ENCODE measurements at places on chromosomes 4 and X. TPM values are rescaled to one million over a fixed set of nuclear protein-coding genes. Genes with fewer than 3 reads are reported as not detected.

DNA sequence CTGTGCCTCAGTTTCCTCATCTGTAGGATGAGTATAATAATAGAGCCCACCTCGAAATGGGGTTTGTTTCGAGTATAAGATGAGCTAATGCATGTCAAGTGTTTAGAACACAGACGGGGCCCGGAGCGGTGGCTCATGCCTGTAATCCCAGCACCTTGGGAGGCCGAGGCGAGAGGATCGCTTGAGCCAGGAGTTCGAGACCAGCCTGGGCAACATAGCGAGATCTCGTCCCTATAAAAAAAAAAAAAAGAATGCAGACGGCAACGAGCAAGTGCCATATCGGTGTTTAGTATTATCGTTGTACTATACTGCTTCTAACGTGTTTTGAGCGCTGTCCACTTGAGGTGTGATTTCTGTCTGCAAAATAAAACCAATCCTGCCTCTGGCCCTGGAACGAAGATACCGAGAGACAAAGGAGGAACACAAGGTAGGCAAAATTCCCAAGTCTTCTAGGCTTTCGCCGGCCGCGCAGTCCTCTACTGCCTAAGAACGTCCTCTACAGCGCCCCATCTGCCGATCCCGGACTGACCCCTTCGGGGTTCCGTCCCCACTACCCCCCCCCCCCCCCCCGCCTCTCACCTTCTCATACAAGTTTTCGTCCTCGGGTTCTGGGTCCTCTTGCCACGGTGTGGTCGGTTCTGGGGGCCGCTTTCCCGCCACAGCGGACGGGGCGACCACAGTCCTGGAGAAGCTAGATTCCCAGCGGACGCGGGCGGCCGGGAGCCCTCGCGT, 442 bp downstream of the NDUFB11 start:
- DNase-seq: no peak

DNA sequence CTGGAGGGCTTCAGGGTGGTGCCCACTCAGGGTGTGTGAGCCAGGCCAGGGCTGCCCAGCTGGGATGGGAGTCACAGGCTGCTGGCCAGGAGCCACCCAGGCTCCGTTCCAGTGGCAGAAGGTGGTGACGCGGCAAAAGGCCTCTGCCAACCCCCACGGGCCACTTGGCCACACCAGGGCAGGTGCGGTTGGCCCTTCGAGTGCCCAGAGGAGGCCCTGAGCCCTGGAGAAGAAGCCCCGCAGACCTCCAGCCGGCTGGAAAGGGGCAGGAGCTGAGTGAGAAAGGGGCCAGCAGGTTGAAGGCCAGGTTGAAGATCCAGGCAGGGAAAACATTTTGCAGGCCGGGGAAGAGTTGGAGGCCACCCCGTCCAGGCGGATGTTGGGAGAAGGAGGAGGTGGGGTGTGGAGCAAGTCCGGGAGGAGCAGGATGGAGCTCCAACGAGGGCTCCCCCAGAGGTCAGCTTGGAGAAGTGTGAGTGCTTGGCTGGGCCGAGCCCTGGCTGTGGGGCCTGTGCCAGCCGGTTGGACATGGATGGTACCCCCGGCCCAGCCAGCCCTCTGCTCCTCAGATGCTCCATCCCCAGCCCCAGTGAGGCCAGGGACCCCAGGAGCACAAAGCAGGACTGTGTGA, 2.8 kb upstream of the CPLX1 start:
- peak; percentile 64 for DNase-seq

DNA sequence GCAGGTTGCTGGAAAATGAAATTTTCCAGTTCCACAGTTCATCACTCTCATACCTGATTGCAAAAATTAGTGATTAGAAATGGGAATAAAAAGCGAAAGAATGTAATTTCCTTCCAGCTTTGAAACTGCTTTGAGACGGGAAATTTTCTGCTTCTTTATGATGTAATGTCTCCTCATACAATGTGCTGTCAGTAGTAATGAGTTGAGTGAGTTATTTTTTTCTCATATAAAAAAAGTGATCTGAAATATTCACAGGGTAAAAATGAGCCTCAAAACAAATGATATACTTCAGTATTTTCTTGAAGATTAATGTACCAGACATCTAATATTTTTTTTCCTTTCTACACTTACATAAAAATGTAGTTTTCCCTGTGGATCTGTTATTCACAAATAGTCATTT, 179.1 kb upstream of the FAT4 start:
- DNase-seq: no peak

Gene RAB9B
- total RNA-seq: 33.9 TPM

- no peak for DNase-seq
Observed at GRCh38 chr4:111977419-111977965, 167.8 kb upstream of the FAM241A start.

GRCh38 chrX:149682031-149682430, 29.8 kb upstream of the MAGEA11 start:
- no peak for DNase-seq

Gene ITIH6
- not detected for total RNA-seq

- DNase-seq: no peak
Observed at GRCh38 chrX:13808865-13809264, 8.0 kb downstream of the GPM6B start.

GRCh38 chr4:138977524-138977923, 38.1 kb upstream of the NOCT start:
- DNase-seq: no peak

Gene FREM3
- total RNA-seq: not detected

DNA sequence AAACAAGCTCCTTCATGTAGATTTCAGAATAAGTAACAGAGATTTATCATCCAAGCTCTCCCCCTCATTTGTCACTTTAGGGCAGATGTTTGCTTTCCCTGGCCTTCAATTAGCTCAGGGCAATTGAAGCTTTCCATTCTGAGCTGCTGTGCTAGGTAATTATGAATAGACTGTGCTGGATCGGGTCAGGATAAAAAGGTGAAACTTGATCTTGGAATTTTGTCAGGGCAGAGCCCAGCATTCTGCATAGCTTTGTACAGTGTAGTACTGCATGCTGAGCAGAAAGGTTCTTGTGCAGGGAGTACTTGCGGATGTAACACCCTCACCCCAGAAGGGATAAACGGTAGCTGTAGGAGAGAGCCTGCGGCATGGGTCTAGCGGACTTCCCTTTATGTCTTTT, 64.0 kb upstream of the CLDN34 start:
- no peak for DNase-seq

DNA sequence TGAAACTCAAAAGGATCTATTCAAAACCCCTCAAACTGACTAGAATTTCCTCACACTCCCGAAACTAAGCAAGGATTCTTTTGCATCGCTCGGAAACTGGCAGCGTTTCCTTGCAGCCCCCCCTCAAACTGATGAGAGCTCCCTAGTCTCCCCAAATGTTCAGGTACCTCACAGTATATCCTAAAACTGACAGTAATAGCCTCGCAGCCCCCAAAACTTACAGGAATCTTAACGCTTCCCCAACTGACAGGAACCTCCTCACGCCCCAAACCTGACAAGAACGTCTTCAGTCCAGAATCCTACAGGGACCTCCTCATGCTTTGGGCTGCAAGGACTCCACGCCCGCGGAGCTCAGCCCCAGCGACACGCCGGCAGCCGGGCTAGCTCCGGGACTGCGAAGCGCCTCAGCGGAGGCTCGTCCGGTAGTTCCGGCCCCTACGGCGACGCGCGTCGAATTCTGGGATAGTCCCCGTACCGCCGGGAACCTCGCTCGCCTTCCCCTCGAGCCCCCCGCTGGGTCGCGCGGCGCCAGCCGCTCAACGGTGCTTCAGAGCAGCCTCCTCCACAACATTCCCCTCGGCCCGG, 640 bp downstream of the PHF8 start:
- no peak for DNase-seq

GRCh38 chr4:100510551-100510950, 7.3 kb downstream of the EMCN start:
- DNase-seq: no peak

Gene PABPC5
- 0.87 TPM for total RNA-seq

- peak; percentile 65 for DNase-seq
Observed at GRCh38 chr4:124018383-124019317, 622.1 kb downstream of the SPRY1 start.

DNA sequence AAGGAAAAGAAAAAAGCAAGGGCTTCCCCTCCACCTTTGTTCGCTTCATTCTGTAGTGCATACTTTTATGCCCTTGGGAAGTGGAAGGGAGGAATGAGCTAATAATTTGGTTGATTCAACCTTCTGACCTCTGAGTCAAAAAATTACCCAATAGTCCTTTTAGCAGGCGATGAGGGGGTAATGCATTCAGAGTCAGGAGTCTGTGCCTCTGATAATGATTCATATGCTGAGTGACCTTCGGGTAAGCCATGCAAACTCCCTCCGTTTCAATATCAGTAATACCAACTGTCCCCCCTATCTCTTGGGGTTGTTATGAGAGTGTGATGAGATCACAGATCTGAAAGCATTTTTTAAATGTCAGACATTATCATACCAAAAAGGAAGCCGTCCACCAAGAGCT, 41.6 kb upstream of the ACSL4 start:
- DNase-seq: no peak

Gene FMR1NB
- total RNA-seq: not detected

GRCh38 chr4:39613093-39613656, 25.5 kb downstream of the SMIM14 start:
- no peak for DNase-seq

- no peak for DNase-seq
Observed at GRCh38 chr4:127776620-127777019, 5.5 kb upstream of the HSPA4L start.

- no peak for DNase-seq
Observed at GRCh38 chrX:72387247-72387646, 81.5 kb upstream of the CITED1 start.

Gene SERTM2
- not detected for total RNA-seq

Gene MAGEA12
- not detected for total RNA-seq

DNA sequence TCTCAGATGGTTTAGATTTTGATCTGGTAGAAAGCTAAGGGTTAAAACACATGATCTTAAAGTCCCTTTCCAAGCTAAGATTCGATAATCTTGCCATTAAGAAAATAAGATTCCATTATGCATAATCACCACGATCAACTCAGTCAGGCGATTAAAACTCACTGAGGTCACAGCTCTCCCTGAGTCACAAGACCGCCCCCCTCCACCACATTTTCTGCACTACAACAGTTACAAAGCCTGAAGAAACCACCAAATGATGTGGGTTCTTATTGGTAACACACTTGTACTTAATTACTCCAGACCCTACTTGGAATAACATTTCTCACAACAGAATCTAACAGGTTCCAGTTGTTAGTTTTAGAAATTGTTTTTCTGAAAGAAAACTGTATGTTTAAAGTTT, 62.8 kb downstream of the SH3KBP1 start:
- no peak for DNase-seq

DNA sequence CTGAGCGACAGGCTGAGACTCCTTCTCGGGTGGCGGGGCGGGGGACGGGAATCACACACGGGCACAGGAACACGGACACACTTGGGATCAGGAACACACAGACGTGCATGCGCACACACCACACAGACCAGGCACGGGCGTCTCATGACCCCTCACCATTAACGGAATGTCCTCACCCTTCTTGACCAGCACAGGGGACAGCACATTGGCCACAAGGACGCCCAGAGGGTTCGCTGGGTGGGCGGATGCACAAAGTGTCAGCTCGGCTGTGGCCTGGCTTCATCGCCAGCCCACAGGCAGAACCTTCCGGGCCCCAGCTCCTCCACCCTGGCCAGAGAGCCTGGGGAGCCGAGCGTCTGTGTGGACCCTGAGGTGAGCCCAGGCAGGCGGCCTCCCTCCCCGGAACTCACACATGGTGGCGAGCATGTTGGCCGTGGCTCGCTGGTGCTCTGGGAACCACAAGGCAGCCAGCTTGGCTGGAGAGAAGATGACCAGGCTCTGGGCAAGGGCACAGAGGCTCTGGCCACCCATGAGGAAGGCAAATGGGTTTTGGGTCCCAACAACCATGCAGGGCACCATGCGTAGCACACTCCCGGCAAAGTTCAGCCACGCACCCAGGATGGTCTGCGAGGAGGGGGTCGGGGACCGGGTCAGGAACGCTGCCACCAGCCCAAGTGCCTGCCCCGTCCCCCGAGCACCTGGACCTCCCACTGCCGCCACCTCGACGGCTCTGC, 3.1 kb downstream of the SLC49A3 start:
- peak; percentile 44 for DNase-seq

GRCh38 chrX:72052415-72053090, 79.2 kb downstream of the RTL5 start:
- DNase-seq: no peak

Gene NEUROG2
- not detected for total RNA-seq

Gene CENPVL1
- not detected for total RNA-seq

GRCh38 chr4:80045786-80046185, 27.2 kb downstream of the ANTXR2 start:
- DNase-seq: no peak

- DNase-seq: no peak
Observed at GRCh38 chrX:45554736-45555135, 354.1 kb upstream of the DIPK2B start.

DNA sequence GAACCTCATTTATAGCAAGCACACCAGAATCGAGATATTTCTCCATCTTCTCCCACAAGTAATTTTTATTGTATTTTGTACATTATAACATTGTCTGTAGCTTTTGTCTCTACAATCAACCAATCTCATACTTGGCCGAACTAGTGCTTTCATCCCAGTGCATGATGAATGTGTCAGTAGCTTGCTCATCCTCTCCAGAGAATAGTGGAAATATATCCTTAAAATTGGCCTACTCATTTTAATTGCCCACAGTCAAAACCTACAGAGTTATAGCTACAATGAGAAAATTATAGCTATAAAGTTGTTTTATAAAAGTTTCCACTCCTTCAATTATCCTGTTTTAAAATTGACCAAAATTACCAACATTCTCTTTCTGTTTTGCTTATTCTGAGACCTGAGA, 103.8 kb downstream of the MAPK10 start:
- DNase-seq: no peak

DNA sequence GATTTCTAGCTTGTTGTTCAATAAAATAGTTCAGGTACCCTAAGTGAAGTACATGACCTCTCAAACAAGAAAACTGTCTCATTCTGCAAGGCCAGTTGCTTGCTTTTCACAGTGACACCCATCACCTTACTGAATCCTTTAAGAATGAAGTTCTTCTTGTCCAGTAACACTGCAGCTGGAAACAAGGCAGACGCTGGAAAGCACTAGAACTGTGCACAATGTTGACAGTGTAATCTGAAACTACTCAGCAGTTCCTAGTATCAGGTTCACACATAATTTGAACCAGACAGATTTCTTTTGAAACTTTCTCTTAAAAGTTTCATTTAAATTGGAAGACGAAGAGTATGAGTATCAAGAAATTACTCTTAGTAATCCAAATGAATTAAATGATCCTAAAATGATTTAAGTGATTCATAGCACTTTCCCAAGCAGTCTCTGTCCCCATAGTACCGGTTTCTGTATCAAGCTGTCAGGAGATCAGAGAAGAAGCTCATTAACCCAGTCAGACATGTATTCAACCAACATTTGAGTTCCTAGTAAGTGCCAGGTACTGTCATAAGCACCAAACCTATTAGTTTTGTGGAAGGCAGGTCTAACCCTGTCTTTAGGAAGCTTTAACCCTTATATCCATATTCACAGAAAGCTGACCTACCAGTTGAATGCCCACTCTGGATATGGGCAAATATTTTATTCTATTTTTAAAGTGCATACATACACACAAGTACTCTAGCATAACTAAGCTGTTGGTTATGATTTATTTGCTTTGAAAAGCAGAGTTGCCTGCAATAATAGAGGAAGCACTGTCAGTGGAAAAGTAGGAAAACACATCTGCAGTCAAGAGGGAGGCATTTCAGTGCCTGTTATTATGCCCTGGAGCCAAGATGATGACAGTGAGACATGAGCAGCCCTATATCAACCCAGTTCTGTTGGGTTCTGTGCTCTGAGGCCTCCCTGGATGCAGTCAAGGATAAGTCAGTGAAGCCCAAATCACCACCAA, 63.6 kb downstream of the PALLD start:
- DNase-seq: no peak

GRCh38 chr4:21948347-21949072, at the start of gene KCNIP4:
Gene KCNIP4 (minus strand): TSS chr4:21948772.
- DNase-seq: peak; percentile 63

GRCh38 chrX:136750364-136750763, 30.4 kb downstream of the ARHGEF6 start:
- no peak for DNase-seq

Data from Right ventricle myocardium inferior (tissue), 1 donor.